ENCODE measurements at places on chromosomes 2 and 18.

DNA sequence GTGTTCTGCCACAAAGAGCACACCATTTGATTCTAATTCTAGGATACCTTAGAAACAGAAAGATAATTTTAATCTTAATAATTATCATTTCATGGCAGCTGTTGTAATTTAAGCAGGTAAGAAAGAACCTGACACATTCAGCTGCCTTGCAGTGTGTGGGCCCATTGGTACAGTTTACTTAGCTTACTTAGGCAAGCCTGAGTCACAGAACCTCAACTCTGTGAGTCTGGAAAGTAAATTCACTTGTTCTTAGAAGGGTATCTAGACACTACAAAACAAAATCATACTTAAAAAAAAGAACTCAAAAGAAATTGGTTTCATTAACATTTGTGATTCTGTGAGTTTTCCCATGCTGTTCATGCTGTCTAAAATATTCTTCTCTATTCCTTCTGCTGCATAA lies 956.3 kb upstream of the SLC39A10 start:
- DNase-seq = no peak

DNA sequence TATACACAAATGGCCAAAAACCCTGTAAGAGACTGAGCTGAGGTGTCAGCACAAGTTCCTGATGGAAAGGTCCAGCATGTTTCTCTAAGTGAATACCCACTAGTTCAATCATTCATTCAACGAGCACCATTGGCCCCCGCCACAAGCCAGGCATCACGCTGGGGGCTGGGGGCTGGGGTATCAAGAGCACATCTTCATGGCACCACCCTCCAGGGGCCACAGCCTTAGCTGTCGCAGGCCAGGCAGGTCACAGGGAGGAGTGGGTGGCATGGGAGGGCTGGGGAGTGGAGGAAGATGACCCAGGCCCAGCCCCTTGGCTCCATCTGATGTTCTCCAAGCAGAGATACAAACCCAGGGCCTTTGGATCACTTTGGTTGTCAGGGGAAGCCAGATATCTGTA lies 97.9 kb downstream of the ACKR3 start:
- no peak for DNase-seq

GRCh38 chr2:106299696-106300095 lies 105.6 kb upstream of the UXS1 start:
- no peak for DNase-seq

GRCh38 chr2:190149908-190150307 lies 87.4 kb upstream of the MSTN start:
- DNase-seq = no peak

- no peak for DNase-seq
These were observed 176.9 kb upstream of the SMAD7 start for GRCh38 chr18:49127471-49128190.

DNA sequence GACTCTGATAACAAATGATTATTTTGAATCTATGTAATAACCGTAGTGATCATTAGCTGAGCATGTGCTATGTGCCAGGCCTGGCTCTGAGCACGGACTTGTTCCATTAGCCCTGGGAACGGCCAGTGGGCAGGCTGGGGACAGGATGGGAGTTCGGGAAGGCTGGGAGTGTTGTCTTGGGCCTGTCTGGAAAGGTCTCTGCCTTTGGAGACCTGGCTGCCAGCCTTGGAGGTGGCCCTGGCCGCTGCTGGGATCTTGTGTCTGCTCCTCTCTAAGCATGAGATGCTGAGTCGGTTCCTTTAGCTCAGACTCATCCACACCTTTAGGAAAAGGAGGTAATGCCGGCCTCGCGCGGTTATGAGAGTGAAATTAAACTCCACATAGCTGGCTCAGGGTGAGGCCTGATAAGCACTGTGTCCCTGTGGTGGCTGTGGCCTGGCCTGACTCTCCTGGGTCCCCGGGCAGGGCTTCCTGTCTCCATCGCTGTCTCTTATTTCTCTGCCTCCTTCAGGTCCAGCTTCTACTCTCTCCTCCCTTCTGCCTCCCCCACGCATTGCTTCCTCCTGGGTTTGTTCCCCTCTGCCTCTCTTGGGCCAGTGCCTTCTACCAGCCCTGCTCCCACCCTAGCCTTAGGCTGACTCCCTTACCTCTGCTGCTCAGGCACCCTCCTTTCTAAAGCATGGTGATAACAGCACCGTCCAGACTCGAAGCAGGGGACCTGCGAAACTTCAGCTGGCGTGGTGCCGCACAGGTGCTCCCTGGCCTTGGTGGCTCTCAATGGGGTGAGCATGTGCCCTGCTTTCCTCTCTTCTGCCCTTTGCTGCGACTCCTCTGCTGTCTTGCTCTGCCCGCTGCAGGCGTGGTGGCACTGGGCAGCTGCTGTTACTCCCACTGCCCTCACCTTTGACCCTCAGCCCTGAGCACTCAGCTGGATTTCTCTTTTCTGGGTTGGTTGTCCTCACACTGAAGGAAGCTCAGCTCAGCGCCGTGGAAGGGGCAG lies 41.8 kb downstream of the NCK2 start:
- DNase-seq = no peak

- no peak for DNase-seq
These were observed 17.7 kb upstream of the IGFBP2 start for GRCh38 chr2:216615298-216616082.

- DNase-seq = no peak
These were observed 380.4 kb upstream of the POU3F3 start for GRCh38 chr2:104473546-104473945.
